SK-N-MC (cell line): ENCODE measurements at places on chromosomes 7 and 10.

DNA sequence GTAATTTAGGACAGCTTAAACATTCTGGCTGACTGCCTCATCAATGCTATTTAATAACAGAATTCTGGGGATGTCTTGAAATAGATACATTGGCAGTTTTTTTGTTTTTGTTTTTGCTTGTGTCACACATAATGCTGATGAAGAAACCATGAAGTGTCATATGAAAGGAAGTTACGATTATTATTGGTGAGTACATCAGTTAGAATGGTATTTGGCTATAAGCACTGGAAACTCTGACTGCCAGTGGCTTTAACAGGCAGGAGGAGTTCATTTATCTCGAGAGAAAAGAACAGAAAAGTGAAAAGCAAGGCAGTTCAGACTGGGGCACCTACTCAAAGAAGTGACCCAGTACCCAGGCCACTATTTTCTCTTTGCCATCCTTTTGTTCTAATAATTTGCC is 18.1 kb downstream of the LSM8 start:
- no peak for DNase-seq

DNA sequence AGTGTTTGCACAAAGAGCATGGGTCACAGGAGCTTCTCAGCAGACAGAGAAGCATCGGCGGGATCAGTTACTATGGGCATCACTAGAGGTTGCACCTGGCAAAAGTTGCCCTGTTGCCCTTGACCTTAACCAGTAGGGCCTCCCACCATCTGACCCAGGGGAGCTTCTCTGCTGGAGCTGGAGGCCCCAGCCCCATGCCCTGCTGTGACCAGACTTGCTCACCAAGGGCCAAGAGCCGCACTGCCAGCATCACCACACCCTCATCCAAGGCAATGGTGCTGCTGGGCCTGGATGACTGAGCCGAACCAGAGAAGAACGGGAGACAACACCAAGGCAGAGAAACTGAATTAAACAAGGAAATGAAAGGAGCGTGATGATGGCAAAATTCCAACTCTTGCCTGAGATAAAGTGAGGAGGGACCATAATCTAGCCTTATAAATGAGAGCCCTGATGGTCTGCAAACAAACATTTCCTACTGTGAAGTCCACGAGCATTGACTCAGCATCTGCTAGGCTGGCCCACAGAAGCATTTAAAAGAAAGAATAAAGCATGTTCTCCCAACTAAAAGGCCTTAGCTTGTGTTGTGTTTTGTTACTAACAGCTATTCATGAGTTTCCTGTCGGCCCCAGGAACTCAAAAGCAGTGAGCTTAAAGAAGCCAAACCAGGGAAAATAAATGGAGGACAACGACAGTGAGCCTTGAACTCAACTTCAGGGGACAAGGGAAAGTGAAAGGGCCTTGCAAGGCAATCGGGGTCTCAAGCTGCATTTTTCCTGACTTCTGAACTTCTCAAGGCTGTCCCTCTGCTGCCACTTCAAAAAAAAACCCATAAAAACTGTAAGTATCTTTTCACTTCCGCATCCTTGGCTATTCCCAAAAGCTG is 60.4 kb downstream of the AFAP1L2 start:
- no peak for DNase-seq

GRCh38 chr7:123548406-123548805 is 9.2 kb downstream of the NDUFA5 start:
- DNase-seq, result no peak

DNA sequence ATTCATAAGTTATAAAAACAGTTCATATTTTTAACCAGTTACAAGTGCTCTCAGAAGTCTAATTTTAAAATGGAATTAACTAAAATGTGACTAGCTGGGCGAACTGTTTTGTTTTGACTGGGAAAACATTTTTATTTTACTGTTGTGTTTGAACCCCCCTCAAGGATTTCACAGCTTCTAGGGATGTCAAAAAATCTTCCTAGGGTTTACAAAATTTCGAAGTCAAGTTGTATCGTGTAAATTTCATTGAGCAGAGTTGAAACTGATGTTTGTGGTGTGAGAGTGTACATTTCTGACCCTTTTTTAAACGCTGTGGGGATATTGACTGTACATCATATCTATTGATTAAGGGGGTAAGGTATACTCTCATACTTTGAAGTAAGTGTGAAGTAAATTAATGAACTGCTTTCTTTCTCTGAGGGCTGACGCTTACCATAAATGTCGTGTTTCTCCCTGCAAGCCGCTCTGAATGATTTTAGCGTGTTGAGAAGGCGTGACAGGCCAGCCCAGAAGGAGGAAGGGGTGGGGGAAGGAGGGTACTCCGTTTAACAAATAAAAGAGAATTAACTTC is 1.8 kb upstream of the SP8 start:
- DNase-seq, result no peak

DNA sequence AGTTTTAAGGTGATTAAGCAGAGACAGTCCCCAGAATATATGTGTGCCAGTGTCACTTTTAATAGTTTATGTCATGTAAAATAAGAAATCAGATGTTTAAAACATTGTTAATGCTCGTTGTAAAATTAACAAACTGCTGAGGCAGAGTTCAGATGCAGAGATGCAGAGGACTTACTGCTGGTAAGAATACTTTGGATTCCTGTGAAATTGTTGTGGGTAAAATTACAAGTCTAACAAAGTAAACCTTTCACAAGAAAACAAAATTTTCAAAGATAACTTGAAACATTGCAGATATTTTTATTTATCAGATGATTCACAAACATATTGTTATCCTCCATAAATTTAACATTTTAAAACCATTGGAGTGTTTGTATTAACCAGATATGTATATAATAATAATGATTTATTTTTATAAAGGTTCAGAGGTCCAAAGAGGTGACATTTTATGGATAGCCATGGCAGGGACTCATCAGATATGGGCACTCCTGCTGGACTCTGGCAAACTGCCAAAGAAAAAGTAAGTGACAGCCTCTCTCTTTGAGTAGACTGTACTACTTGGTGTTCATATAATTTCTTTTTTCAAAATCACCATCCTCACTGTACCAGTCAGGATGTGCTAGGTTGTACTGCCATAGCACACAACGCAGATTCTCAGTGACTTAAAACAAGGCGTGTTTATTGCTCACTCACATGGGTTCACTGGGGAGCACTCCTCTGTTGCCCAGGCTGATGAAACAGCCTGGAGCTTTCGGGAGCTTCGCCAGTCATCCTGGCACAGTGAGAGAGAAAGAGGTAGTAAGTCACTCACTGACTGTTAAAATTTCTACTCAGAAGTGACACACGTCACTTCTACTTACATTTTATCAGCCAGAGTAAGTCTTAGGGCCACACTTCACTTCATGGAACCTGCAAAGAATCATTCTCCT is 43.5 kb downstream of the NHLRC2 start:
- DNase-seq, result no peak

DNA sequence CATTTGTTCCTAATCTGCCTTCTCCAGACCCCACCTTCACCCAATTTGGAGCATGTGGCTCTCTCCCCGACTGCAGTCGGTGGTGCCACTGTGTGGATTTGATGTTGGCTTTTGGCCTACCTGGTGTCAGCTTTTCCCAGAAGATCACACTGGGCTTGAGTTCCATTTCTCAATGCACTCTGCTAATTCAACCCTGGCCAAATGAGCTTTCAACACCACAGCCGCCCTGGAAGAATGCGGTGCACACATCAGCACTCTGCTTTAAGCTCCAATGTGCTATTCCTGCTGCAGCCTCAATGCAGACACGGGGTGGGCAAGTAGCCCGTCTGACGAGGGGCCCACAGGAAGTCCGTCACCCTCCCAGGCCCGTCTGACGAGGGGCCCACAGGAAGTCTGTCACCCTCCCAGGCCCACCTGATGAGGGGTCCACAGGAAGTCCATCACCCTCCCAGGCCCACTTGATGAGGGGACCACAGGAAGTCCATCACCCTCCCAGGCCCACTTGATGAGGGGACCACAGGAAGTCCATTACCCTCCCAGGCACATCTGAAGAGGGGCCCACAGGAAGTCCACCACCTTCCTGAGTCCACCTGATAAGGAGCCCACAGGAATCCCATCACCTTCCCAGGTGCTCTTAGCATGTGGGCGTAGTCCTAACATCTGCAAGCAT is 64.4 kb downstream of the ASB13 start:
- DNase-seq, result no peak

- DNase-seq, result no peak
Observed at GRCh38 chr7:97149843-97150242, 32.3 kb downstream of the SDHAF3 start.

DNA sequence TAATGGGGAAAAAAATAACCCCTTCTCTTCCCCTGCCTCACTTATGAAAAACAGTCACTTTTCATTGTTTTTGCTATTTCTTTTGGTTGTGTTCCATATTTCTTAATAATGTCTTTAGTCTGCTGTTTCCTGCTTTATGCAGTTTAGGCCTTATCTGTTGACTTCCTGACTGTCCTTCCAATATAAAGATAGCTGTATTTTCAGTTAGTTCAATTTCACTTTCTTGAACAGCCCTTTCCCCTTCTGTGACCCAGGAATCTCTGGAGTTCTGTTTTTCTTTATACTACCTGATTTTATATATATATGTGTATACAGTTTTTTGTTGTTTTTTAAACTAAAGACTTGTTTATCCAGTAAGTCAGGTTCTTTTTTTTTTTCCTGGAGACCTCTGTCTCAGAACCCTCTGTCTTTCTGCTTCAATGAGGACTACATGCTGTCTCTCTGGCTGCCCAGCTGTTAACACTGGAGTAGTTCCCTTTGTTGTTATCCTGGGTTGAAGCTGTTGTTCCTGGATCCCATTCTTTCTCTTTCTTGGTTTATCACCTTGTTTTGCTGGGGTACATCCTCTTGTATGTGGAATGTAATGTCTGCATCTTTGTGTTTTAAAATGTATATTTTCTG is 87.2 kb downstream of the GSDME start:
- DNase-seq, result no peak
